Omental fat pad (tissue), 4 donors: ENCODE measurements at places on chromosomes 7 and 10. TPM values are rescaled to one million over a fixed set of nuclear protein-coding genes. Genes with fewer than 3 reads are reported as not detected.

The AKR1C4 gene
- not detected for total RNA-seq

The RADIL gene
- total RNA-seq, result 2.5 TPM

DNA sequence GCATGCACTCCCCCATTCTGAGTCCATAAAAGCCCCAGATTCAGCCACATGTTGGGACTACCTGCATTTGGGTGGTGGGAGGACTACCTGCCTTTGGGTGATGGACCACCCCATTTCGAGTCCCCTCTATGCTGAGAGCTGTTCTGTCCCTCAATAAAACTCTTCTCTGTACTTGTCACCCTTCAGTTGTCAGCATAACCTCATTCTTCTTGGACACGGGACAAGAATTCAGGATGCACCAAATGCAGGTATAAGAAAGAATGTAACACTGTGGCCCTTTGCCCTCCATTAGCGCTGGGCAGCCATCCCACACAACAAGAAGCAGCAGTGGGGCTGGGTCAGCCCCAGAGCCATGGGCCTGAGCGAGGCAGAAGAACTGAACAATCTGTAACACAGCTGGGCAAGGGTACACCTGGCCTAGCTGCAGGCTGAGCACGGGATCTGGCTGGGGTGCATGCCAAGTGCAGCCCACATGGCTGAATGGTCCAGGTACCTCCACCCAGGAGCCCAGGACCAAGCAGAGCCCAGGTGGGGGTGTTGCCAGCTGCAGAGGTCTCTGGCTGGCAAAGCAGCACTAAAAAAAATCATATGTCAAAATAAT is 1344.3 kb upstream of the LRRTM3 start:
- DNase-seq, result no peak

The ZNF438 gene
- 8.9 TPM for total RNA-seq

The PLA2G12B gene
- not detected for total RNA-seq

- no peak for DNase-seq
Observed at GRCh38 chr7:105473163-105473562, 48.9 kb downstream of the PUS7 start.

- no peak for DNase-seq
Observed at GRCh38 chr7:47142169-47142866, 439.6 kb downstream of the TNS3 start.

DNA sequence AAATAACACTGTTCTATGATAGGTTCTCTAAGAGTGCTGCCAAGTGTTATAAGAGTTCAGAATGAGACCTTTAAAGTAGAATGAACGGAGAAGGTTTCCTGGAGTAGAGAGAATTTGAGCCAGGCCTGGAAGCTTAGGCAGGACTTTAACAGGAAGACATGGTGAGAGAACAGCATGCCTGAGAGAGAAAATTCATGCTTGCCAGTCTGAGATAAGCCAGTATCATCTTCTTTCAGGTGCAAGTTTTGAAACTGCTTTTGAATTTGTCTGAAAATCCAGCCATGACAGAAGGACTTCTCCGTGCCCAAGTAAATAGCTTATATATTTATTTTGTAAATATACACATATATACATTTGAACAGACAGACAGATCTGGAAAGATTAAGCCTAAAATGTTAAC is 22.1 kb downstream of the ARMC10 start:
- DNase-seq, result no peak

GRCh38 chr7:12178317-12178716 is 32.8 kb upstream of the TMEM106B start:
- no peak for DNase-seq
